ENCODE measurements at places on chromosomes 13 and 19.

- no peak for DNase-seq
These were observed 91.1 kb downstream of the SPACA7 start for GRCh38 chr13:112467236-112467635.

GRCh38 chr13:97491452-97491851, 57.5 kb downstream of the RAP2A start:
- DNase-seq, result peak; percentile 36

DNA sequence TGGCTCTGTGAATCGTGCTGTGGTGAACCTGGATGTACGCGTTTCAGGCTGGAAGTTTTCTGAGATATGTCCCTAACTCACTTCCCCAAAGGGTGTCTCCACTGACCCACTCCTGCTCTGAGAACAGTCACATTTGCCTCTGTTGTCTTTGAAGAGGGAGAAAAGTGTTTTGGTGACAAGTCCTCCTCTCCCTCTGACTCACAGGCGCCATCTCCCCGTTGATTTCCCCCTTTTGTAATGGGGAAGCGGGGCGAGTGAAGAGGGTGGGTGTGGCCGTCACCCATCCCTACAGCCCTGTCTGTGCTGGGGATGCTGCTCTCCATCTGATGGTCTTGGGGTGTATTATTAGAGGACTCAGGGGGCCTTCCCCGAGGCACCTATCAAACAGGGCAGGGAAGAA, 9.6 kb downstream of the APC2 start:
- no peak for DNase-seq

DNA sequence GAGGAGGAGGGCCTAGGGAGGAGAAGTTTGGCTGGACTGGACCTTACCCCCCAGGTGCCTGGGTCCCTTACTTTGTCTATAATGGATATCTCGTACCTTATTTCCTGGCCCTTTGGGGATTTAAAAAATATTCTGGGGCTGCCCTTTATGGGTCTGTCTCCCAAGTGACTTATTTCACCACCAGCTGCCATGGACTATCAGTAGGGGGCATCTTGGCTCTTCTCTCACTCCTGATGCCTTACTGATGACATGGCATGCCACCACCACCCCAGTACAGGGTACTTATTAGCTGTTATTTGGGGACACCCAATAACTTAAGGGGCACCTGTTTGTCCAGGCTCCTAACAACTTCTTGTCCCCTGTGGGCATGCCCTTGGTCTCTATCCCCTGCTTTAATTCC, 38.0 kb downstream of the NFIX start:
- DNase-seq, result no peak

DNA sequence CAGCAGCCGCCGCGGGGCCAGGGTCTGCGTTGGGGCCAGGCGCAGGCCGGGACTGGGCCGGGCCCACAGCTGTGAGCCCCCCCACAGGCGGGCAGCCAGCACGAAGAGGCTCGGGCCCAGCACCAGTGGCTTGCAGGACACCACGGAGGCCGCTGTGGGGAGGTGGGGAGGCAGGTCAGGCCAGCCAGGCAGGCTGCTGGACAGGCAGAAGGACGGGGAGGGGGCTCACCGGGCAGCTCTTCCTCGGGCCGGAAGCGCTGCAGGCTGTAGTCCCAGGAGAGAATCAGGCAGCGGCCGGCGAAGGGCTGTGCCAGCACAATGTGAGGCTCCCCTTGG, 8.3 kb downstream of the LGI4 start:
- DNase-seq, result no peak

DNA sequence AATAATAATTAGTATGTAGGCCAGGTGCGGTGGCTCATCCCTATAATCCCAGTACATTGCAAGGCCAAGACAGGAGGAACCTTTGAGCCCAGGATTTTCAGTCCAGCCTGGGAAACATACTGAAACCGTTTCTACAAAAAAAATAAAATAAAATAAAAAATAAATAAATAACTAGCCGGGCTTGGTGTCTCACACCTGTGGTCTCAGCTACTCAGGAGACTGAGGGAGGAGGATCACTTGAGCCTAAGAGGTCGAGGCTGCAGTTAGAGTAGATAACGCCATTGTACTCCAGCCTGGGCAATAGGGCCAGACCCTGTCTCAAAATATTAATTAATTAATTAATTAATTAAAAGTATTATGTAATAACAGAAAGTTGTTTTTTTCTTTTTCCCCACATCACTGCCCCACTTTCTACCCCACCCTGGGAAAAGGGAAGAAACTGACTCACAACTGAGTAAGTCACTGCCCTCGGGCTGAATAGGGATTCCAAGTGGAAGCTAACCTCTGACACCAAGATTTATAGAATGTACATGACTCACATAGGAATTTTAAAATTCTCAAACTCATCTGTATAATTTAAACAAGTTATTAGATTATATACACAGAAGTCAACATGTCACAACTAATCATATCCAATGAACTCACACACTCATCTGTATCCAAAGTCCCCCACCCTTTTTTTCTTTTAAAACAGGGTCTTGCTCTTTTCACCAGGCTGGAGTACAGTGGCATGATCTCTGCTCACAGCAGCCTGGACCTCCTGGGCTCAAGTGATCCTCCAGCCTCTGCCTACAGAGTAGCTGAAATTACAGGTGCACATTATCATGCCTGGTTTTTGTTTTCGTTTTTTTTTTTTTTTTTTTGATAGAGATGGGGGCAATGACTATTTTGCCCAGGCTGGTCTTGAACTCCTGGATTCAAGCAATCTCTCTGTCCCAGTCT, 12.5 kb downstream of the ZNF611 start:
- no peak for DNase-seq

GRCh38 chr13:85601526-85601925, 197.7 kb downstream of the SLITRK6 start:
- no peak for DNase-seq

- DNase-seq, result no peak
These were observed at the start of gene TMEM38A for GRCh38 chr19:16660763-16661479. TSS of gene TMEM38A (plus strand) at chr19:16661139. CDS start at chr19:16661218, 79 bp downstream.

- peak; percentile 84 for DNase-seq
These were observed 5.5 kb upstream of the SAE1 start for GRCh38 chr19:47124937-47125668.

DNA sequence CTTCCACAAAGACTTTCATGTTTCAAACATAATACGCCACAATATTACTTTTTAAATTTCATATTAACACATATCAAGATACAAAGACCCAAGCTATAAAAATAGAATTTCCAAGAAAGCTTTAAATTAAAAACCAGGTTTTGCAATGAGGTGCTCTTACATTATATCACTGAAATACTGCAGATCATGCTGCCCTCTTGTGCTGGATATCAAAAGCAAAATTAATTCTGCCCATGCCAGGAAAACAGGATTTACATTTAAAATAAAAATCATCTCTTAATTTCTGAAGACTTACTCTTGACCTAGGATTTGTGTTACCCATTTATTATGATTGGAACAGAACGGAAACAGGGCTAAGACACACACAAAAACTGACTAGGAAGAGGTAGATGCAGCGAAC, 145.0 kb downstream of the ABCC4 start:
- no peak for DNase-seq

- DNase-seq, result no peak
These were observed 1218.7 kb downstream of the EFNB2 start for GRCh38 chr13:105316731-105317130.

- no peak for DNase-seq
These were observed 5.2 kb upstream of the KBTBD7 start for GRCh38 chr13:41199526-41199925.

GRCh38 chr13:30895773-30896172, 10.3 kb upstream of the MEDAG start:
- DNase-seq, result no peak

- DNase-seq, result no peak
These were observed 15.9 kb upstream of the OLFM4 start for GRCh38 chr13:53012707-53013106.

DNA sequence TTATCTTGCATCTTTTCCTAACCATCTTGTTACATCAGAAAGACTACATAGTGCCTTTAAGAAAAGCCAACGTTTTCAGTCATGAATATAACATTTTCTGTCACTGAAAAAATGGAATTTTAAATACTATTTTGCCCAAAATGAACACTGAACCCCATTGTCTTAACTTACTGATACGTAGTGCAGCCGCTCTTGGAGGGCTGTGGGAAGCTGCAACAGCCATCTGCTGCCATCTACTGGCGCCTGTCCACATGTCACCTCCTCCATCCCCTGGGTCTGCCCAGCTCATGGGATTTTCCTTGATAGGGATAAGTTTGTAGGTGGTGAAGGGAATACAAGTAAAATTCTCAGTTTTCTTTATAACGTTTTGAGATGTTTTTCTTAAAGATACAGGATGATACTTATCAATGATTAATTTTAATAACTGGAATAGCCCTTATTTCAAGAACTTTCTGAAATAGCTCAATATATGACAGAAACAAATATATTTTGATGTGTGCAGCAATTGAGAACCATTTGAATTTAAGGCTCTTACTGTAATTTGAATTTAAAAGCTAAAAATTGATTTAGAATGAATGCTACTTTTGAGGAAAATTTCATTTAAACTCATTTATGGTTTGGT, 73.7 kb downstream of the GGACT start:
- peak; percentile 22 for DNase-seq

DNA sequence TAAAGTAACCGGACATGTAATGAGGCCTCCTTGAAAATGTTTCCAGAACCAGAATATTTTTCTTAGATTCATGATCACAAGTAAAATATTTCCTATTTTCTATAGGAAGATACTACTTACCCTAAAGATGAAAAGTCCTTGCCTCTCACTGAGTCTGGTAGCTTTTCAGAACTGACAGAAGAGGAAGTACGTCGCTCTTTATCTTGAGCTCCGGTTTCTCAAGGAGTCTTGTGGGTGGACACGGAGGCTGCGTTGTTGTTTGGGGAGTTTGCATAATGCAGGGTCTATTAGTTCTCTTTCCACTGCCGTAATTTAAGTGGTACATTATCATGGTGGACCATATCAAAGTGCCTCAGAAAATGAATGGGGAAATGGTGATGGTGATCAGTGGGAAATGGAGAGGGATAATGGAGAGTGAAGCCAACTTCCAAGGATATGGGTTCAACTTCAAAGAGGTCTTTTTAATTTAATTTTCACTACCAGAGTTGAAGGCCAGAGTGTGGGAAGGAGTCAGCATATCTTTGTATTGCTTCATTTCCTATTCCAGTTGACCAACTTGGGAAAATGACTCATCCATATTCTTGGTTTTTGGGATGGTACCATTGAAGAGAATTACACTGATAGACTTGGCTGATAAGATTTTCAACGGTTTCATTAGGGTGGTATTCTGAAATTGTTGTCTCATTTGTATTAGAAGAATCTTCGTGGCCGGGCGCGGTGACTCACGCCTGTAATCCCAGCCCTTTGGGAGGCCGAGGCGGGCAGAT, 23.4 kb downstream of the MBD3L2B start:
- no peak for DNase-seq

GRCh38 chr13:43647471-43647870, 139.3 kb downstream of the ENOX1 start:
- no peak for DNase-seq

DNA sequence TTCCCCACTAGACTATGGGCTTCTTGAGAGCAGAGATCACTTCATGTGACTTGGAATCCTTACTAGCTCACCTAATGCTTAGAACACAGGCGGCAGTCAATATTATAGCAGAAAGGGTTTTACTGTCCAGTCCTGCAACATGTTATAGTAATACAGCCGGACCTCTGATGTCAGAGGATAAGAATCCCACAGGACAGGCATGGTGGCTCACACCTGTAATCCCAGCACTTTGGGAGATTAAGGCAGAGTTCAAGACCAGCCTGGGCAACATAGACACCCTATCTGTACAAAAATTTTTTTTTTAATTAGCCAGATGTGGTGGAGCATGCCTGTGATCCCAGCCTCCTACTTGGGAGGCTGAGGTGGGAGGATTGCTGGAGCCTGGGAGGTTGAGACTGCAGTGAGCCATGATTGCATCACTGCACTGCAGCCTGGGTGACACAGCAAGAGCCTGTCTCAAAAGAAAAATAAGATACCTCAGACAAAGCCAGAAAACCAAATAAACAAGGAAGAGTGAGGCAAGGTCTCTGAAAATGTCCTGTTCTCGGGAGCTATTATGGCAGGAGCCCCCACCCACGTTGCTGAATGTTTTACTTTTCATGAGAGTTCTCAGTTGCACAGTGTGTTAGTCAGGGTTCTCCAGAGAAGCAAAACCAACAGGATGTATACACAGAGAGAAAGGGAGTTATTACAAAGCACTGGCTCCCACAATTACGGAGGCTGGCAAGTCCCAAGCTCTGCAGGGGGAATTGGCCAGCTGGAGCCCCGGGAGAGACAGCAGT, 100.8 kb downstream of the UBL3 start:
- DNase-seq, result no peak

GRCh38 chr19:29858000-29858596, 46.3 kb downstream of the CCNE1 start:
- DNase-seq, result no peak

DNA sequence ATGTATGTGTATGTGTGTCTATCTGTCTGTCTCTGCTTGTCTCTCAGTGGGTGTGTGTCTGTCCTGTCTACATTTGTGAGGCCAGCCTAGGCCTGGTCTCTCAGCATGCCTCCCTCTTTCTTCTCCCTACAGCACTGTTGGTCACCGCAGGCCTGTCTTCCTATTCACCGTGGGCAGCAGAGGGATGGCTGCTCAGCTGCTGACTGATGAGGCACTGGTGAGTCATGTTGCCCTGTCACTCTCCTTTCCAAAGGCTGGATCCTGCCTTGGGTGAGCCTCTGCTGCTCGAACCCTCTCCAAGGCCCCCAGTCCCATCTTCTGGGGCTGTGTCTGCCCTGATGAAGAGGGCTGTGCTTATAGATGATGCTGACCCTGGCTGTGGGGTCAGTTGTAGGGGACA, 6.3 kb downstream of the ZNF71 start:
- no peak for DNase-seq
